Activated naive CD4-positive, alpha-beta T cell treated with anti-CD3 and anti-CD28 coated beads, Interleukin-2, amount 50 U/mL, for 72 hours (primary cell): ENCODE measurements at places on chromosomes 11 and 22. TPM values are rescaled to one million over a fixed set of nuclear protein-coding genes. Genes with fewer than 3 reads are reported as not detected.

DNA sequence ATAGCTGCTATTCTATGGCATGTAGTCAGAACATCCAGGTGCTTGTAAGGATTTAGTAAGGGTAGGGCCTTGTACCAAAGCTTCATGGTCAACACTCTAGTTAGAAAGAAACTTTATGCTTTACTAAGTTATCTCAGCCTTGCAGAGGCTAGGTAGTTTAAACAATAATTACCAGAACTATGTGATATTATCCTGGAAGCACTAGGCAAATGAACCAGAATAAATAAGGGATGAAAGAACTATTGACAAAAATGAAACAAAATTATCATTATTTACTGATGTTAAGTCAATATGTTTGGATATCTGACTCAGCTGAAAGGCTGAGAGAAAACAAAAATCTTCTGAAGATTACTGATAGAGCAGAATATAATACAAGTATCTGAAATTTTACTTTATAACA lies 1089.1 kb upstream of the RAG2 start:
- no peak for DNase-seq

Gene FAM227A
- total RNA-seq: 0.37 TPM

Gene OSBPL5
- 20.0 TPM for total RNA-seq

Gene MPPED2
- 0.54 TPM for total RNA-seq

Gene SLC17A6
- not detected for total RNA-seq

Gene OSBP2
- total RNA-seq: 6.1 TPM

GRCh38 chr11:128465531-128465930 lies 121.8 kb downstream of the ETS1 start:
- DNase-seq: no peak

DNA sequence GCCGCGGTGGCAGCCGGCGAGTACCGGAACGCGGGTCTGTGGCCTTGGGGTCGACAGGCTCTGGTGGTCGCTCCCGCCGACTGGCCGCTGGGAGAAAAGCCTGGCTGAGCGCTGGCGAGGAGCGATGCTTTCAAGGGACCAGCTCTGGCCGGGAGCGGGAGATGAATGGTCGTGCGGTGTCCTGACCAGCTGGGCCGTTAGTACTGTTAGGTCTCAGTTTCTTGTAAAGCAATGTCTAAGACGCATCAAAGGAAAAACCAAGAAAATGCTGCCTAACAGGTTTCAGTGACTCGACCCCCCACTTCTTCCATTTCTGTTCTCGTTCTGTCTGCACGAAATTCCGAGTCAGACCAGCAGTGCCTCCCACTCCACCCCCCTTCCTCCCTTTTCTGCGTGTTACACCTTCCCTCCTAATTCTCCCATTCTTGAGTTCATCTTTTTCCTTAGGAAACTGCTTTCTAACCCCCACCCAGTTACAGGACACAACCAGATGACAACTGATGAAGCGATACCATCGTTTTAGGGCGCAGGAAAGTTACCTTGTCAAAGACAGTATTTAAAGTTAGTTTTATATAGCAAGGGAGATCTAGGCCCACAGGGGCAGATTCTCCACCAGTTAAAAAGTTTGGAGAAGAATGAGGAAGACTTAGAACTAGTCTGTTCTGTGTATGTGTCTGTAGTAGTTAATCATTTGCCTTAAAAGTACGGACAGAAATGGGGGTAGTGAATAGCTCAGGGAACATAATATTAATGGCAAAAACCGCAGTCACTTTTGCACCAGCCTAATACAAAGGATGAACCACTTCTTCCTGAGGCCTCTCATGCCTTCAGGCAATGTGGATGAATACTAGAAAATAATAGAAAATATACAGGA lies 1.0 kb downstream of the CUL5 start:
- no peak for DNase-seq

- DNase-seq: no peak
Measured at GRCh38 chr11:44592125-44592940, 26.9 kb downstream of the CD82 start.

GRCh38 chr11:79017811-79018210 lies 423.0 kb downstream of the TENM4 start:
- DNase-seq: no peak

Gene SYT13
- not detected for total RNA-seq
